Activated CD4-positive, alpha-beta T cell treated with anti-CD3 and anti-CD28 coated beads, Interleukin-2, amount 50 U/mL, for 48 hours (primary cell): ENCODE measurements at places on chromosomes 7 and 10.

DNA sequence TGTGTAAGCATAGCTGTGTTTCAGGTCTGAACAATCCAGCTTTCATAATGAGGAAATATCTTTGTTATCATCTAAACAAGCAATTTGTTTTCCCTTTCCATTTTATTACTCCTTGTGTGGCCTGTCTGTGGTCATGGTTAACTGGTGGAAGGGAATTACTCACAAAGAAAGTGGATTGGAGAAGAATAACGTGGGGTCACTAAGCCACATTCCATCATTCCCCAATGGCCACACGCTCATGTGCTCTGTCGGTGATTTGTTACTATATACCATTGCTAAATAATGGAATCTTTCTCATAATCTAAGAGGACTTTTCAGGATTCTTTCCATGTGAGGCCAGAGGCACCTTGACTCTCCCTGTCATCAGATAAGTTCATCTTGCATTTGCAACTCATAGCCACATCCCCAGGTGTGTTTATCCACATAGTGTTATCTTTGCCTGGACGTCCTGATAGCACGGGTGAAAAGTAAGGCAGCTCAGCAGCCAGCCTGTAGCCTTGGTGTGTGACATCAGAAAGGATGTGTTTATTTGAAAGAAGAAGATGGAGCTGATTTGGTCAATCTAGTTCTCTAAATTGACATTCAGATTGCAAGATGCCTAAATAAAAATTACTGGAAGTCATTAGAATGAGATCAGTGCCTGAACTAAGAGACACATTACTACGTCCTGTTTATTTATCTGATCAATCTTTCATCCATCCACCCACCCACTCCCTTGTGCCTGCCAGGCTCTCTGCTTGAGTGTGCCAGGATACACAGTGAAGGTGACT lies 128.9 kb downstream of the CELF2 start:
- no peak for DNase-seq

DNA sequence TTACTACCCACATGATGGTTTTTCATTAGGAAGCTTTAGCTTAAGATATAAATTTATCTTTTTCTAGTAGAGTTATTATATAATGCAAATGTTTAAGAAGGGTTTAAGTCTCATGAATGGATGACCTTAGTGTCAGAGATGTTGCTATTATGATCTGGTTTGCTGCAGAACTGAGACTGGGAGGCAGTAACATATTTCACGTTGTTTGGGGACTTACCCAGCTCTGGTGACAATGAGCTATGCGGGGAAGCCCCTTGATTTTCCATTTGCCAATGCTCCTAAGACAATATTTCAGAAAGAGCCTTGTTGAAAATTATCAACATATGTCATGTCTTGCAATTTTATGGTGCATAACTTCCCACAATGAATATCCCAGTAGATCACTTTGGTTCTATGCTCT lies 754.6 kb downstream of the REEP3 start:
- DNase-seq: no peak

- no peak for DNase-seq
These were observed 3.9 kb downstream of the ADAM12 start for GRCh38 chr10:126384269-126384873.

GRCh38 chr10:6354168-6354772 lies 151.5 kb downstream of the PFKFB3 start:
- no peak for DNase-seq

DNA sequence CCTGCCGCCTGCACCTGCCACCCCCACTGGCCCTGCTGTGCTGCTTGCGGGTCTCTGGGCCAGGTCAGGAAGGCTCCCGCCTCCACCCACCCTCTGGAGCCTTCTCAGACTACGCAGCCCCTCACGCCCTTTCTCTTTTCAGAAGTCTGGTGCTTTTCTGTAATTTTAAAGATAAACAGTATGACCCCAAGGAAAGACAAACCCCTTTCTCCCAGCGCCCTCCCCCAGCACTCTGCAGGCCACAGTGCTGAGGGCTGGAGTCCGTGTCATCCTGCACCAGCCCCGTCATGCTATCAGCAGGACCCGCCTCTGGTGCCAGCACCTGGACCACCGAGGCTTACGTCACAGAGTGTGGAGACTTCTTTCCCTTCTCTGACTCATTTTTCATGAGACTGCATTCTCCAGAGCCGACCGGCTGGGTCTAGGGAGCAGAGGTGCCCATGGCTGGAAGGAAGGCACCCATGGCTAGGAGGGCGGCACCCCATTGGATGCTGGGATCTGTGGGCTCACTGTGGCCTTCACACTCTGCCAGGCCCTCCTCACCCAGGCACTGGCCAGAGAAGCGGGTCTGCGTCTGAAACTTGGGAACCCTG lies 53.4 kb downstream of the CFAP46 start:
- DNase-seq: no peak

- no peak for DNase-seq
These were observed 2.1 kb downstream of the NOS3 start for GRCh38 chr7:150992833-150993302.

DNA sequence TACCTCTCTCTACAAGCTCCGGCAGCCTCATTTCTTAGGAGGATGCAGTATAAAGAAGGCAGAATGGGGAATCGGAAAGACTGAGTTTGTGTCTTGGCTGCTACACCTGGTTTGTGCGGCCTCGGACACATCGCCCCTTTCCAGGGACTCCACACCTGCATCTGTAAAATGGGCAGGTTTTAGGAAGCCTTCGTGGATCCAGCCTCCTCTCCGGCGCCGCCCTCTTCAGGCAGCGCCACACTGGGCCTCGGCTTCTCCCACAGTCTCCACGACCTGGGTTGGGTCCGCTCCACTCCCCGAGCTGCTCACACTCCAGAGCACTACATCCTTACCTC lies 341 bp downstream of the GOT1 start:
- no peak for DNase-seq

DNA sequence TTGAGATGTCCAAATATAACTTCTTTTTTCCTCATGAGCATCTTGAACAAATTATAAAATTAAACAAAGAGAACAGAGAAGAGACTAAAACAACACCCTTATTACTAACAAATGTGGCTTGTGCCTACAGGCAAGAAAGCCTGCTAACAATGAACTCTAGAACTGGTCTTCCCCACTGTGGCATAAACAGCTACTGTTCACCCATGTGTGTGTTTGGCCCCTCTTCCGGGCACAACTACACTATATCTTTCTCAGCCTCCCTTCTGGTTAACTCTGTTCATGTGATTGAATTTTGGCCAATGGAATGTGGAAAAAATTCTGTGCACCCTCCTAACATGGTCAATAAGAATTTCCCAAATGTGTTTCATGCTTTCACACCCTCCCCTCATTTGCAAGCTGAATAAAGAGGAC lies 117.0 kb downstream of the KBTBD2 start:
- no peak for DNase-seq

DNA sequence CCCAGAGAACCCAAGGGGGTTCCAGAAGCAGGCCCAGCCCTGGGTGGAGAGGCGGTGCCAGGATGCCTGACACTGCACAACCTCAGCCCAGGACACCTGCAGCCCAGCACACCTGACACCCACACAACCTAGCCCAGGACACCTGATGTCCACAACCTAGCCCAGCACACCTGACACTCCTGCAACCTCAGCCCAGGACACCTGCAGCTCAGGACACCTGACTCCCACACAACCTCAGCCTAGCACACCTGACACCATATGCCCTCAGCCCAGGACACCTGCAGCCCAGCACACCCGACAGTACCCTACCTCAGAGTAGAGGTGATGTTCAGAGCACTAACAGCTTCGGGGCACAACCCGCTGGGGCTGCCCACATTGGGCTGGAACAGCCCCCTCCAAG lies 87.3 kb downstream of the PAXIP1 start:
- no peak for DNase-seq

DNA sequence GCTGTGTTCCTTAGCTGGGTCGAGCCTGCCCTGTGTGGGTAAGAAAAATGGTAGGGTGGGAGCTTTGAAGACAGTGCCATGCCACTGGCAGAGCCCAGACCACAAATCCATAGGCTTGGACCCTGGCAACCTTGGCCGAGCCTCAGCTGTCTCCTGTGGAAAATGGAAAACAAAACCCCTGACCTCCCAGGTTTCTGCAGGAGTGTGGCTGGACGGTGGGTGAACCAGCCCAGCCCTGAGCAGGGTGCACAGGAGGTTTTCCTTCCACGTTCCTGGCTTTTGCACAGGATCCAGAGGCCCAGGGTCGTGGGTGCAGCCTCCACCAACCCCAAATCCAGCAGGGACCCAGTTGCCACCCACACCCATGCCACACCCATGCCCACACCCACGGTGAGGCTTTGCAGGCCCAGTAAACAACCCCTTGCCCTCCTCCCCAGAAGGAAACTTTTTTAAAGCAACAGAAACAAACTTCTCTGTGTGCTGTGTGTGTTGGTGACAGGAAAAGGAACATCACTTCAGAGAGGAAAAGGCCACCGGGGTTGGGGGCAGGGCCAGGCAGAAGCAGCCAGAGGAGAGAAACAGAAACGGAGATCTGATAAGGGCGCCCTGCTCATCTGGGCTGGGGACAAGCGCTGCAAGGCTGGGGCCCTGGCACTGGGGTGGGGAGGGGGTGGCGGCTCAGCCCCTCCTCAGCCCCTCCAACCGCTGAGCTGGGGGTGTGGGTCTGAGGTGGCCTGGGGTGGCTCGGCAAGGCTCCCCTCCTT lies 20.7 kb upstream of the ZMIZ1 start:
- DNase-seq: peak; percentile 64

DNA sequence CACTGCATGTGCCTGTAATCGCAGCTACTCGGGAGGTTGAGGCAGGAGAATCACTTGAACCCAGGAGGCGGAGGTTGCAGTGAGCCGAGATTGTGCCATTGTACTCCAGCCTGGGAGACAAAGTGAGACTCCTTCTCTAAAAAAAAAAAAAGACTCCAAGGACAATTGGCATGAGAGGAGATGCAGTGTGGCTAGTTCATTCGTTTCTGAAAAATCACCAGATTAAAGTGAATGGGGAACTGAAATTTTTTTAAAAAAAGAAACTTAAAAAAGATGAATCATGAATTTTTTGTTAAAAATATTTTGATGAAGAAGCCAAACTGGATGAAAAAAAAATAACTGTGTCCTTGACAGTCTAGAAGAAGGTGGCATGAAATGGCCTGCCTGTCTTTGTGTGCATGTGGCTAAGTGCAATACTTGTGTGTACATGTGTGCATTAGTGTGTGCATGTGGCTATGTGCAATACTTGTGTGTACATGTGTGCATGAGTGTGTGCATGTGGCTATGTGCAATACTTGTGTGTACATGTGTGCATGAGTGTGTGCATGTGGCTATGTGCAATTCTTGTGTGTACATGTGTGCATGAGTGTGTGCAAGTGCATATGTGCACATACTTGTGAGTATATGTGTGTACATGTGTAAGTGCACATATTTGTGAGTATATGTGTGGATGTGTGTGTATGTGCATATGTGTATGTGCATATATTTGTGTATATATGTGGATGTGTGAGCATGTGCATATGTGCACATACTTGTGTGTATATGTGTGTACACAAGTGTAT lies 391.7 kb upstream of the KLF6 start:
- no peak for DNase-seq

- DNase-seq: no peak
These were observed 16.5 kb upstream of the NT5C3A start for GRCh38 chr7:33079096-33079495.
